ENCODE measurements at places on chromosomes 16 and 17.
A peak's percentile ranks its signal among the peaks of the same experiment; 100 is the strongest.

DNA sequence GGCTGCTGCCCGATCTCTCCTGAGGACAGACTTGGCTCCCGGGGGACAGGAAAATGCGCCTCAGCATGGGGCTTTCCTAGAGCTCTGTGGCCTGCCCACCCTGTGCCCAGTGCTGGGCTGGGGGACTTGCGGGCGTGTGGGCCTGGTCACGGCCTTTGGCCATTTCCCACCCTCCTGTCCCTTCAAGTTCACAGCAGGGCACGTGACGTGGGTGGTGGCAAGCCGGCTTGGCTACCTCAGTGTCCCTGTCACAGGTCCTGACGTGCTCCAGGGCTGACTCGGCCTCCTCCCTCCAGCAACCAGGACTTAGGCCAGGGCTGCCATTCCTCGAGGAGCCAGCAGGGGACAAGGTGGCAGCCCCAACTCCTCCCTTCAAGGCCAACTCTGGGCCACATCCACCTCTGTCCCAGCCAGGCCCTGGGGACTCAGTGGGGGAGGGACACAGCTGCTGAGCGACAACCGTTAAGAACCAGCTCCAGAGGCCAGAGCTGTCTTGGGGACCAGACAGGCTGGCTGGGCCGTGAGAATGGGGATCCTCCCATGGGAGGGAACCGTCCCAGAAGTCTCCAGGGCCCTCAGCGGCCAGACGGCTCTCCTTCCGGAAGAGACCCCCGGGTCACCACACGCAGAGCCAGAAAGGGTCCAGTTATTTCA lies 981 bp upstream of the UNC13D start:
- DNase-seq = no peak

DNA sequence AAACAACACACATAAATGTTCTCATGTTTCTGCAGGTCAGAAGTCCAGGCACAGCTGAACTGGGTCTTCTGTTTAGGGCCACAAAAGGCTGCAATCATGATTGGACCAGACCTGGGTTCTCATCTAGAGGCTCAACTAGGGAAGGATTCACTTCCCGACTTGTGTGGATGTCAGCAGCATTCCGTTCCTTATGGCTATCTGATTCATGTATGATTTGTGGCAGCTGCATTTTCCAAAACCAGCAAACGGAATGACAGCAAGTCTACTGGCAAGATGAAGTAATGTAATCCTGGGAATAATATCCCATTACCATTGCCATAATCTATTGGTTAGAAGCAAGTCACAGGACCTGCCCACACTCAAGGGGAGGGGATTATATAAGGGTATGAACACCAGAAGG lies 22.1 kb downstream of the CEP112 start:
- no peak for DNase-seq

GRCh38 chr16:12206098-12206748 lies 229.7 kb downstream of the SNX29 start:
- DNase-seq = no peak

GRCh38 chr16:56600398-56600999 lies 7.9 kb upstream of the MT2A start:
- peak; percentile 13 for DNase-seq

GRCh38 chr17:40323391-40324381 lies 14.7 kb downstream of the RARA start:
- no peak for DNase-seq

DNA sequence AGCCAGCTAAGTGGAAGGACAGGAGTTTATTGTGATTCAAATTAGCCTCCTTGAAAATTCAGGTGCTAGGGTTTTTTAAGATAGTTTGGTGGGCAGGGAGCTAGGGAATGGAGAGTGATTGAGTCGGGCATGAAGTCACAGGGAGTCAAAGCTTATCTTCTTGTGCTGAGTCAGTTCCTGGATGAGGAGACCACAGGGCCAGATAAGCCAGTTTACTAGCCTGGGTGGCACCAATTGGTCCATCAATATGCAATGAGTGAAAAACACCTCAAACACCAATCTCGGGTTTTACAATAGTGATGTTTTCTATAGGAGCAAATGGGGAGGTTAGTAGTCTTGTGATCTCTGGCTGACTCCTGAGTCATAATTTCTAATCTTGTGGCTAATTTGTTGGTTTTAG lies 165.1 kb downstream of the ABCC12 start:
- DNase-seq = no peak

GRCh38 chr16:16155234-16155633 lies 68.1 kb downstream of the ABCC6 start:
- no peak for DNase-seq

DNA sequence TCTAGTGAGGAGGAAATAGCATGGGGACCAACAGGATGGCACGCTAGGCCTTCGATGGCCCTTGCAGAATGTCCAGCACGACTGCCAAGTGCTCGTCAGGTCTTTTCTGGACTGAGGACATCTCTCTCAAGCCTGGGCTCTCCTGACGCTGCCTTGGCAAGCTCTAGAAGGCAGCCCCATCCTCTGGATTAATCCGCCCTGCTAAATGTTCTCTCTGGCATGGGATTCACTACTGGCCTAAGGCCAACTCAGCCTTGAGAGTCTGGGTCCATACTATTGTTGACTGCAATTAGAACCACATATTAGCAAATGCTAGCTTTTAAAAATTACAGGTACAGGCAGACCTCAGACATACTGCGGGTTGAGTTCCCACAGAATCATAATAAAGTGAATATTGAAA lies 2.5 kb upstream of the CEP295NL start:
- no peak for DNase-seq

- DNase-seq = no peak
These were observed 36.2 kb upstream of the IRF8 start for GRCh38 chr16:85862476-85863383.

DNA sequence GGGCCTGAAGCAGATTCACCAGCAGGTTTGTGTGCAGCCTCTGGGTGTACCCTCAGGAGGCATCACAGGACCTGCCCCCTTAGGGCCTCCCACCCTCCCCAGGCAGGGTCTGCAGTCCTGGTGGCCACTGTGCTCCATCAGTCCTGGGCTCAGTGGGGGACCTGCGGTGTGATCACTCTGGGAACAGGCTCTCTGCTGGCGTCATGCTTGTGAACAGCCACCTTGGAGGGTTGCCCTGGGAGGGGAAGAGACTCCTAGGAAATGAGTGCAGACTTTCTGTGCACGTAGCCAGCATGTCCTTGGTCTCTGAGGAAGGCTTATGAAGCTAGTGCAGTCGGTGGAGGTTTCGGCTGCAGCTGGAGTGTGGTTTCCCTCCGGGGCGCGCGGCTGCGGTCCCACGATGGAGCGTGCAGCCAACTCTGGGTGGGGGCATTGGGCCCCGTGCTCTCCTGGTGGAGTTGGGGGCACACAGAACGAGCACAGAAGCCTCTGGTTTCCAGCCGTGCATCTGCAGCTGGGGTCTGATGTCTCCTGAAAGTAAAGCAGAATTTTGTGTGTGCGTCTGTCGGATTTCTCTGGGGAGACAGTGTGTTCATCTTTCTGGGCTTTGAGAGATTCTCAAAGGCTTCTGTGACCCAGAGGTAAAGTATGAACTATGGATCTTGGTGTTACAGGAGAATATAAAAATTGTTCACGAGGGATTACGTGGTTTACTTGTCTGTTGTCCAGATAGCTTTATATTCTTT lies 68.1 kb upstream of the ZNF750 start:
- DNase-seq = no peak
